KBM-7 (cell line): ENCODE measurements at places on chromosomes 16 and 17.

GRCh38 chr16:67163164-67163998, 1.2 kb upstream of the HSF4 start:
- DNase-seq: no peak

DNA sequence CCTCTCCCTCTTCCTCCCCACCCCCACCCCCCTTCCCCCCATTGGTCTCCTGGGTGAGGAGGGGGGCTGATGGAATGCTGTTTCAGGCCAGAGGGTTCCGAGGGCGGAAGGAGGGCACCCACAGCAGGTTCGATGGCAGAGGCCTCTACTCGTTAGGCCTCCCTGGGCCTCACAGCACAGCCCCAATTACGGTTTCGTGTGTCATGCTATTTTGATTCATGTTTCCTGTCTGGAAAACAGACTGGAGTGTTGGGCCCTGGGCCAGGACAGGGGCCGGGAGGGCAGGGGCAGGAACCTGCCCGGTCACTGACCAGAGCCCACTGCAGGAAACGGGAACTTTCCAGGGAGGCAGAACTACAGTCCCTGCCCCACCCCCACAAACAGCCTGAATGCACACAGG, 138.2 kb downstream of the C16orf95 start:
- no peak for DNase-seq

GRCh38 chr17:35135322-35135721, 6.8 kb downstream of the NLE1 start:
- DNase-seq: no peak

DNA sequence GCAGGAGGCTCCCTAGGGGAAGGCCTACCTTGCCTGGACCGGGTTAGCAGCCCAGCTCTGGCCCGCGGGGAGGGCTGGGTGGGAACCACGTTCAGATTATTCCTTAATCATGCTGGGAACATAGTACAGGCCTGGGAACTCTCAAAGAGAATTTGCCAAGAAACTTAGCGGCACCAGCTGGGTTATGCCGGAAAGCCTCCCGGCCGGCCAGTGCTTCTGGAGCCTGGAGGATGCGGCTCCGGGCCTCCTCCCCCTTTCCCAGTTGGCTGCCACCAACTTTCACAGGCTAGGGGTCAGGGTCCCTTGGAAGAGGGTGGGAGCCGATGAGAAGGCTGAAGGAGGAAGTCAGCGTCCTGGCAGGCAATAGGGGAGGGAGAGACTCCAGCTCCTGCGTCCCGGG, 10.8 kb downstream of the NGFR start:
- DNase-seq: no peak

DNA sequence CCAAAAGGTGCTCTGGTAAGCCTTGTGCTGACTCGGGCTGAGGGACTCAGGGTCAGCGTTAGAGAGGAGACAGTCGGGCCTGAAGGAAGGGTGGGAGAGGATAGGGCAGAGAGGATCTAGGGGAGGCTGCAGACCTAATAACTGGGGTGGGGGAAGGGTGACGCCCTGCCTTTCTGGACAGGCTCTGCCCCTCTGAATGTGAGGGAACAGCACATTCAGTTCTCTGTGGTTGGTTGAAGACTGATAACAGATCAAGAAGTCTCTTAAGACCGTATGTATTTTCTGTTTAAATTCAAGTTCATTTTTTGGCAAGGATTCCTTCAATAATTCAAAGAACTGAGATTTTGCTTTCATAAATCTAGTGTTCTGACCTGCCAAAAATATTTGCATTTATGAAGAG, 56.2 kb upstream of the TEKT3 start:
- DNase-seq: no peak

GRCh38 chr17:33459078-33459940, 166.2 kb upstream of the ASIC2 start:
- no peak for DNase-seq

DNA sequence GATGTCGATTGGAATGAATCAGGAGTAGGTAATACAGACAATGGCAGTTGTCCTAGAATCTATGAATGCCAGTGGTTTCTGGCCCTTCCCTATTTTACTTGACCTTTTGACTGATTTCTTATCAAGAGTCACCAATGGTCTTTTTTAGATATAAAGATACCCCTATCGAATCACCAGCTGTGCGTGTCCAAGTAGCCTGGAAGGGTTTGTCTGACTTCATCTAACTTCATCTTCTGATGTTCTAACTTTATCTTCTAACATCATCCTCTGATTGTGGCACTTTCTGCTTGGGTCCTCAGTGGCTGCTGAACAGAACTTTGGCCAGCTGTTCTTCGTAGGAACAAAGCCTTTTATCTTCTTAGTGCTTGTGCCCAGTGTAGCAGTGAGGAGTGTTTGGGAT, 129.7 kb downstream of the MSI2 start:
- DNase-seq: no peak

DNA sequence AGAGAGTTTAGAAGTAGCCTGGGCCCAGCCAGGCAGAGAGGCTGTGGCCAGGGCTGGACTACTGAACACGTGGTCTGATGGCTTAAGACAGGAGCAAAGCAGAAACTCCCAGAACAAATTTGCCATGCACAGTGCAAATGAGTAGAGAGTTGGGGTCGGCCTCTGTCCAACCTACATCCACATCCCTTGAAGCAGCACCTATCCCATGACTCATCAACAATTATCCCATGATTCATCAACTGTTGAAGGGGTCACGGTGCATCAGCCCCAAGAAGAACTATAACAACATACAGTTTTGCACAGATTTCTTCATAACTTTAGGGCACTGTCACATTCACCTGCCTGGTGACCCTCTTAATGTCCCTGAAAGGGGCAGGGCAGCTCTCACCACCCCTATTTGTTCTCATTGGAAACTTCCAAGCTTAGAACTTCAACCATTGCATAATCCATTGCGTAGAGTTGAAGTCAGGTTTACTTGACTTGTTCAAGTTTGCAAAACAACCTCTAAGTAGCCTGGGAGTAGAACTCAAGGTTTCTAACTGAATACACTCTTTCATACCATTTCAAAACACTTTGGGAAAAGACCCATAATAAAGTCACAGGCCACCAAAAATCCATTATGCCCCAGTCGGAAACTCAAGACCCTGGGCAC, 235.2 kb upstream of the CDH5 start:
- DNase-seq: no peak

GRCh38 chr16:6629110-6629509, 703.5 kb upstream of the RBFOX1 start:
- no peak for DNase-seq

DNA sequence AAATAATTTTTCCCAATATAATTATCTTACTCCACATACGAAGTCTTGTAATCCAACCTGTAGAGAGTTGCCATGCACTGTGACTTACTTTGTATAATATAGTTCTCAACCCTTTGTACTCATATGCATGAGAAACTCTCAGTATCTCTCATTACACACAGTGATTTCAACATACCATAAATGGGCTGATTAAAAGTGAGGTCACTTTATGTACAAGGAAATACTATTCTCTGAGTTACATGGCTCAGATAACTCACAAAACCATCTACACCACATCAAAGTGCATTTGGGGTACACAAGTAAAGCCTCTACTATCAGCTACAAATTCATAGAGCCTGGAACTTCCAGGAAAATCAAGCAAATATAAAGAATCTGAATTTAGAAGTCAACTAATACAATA, 27.9 kb downstream of the SLFN12 start:
- no peak for DNase-seq

DNA sequence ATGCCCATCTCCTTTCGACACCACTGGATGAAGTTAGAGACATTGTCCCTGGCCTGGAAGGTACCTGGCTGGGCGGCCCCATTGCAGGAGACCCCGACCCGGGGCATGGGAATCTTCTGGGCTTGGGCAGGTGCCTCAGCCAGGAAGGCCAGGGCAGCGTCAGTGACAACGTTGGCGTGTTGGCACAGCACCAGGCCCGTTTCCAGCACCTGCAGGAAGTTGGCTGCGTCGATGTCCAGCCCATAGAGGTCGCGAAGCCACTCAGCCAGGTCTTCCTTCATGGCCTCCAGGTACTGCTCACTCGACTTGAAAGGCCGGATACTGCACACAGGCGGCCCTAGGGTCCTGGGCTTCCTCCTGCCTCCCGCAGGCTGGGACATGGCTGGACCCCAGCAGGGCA, 568 bp downstream of the GAS2L2 start:
- DNase-seq: no peak

DNA sequence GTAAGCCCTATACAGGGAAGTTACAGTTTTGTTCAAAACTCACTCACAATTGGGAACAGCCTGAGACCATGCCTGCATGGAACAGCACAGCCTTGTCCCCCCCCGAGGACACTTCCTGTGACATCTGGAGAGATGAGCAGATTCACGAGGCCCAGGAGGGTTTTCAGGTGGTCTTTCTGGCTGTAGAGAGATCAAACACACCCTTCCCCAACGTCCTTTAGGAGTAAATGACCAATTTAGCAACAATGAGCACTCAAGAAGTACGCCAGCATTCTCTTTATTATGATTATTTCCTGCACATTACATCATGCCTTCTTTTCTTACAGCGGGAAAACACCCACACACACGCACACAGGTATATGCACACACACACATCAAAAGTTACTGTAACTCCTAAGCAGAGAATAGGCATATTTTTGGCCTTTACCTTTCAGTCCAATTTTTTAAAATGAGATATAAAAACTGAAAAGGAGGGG, 39.0 kb downstream of the ADCY9 start:
- no peak for DNase-seq

DNA sequence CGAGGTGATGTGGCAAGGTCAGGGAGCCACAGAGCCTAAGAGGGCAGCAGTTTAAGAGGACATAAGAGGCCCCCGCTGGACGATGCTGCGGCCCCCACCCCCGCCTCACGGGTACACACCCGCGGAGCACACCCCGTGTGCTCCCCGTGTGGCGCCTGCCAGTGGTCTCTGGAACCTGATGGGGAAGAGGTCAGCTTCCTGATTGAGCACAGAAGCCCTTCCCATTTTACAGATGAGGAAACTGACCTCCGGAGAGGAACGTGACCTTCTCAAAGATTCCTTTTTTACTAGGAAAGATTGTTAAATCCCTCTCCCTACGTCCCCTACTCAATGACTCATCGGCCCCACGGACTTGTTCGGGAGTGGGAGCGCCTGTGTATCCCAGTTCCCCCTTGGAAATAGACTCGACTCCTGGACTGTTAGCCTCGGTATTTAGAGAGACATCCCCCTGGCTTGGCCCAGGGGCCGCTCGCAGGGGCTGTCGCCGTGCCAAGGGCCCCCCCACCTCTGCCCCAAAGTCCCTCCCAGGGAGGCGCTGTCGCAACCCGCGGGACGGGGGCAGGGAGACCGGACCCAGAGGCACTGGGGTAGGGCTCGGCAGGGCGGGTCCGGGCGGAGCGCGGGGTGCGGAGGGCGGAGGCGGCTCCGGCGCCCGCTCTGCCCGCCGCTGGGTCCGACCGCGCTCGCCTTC, at the start of gene ABCC3:
ABCC3 (plus strand) TSS at position 658 of the 691 bp plus-strand sequence. CDS start 56 bp downstream, outside the sequence.
- no peak for DNase-seq

DNA sequence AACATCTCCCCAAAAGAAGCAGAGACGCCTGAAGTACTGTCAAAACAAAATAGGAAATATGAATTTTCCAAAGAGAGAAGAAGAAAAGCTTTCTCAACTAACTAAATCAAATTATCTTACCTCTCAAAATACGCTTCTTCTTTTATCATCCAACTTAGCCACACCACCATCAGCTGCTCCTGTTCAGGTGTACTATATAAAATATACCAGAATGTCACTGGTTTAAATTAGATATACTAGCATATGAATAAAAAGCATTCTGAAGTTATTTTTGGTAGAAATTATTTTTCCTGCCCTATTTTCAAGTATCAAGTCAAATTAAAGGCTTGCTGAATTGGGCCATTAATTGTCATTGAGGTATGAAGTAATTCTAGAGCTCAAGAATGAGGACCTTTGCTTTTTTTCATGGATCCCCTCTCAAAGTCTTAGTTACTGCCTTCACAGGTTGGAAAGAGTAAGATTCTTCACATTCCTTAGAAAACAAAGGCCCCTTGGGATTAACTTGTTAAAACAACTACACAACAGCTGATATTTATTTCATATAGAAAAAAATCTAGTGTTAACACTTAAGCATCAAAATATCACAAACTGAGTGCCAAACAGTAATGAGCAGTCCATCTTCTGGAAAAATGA, 30.1 kb downstream of the INTS2 start:
- no peak for DNase-seq

DNA sequence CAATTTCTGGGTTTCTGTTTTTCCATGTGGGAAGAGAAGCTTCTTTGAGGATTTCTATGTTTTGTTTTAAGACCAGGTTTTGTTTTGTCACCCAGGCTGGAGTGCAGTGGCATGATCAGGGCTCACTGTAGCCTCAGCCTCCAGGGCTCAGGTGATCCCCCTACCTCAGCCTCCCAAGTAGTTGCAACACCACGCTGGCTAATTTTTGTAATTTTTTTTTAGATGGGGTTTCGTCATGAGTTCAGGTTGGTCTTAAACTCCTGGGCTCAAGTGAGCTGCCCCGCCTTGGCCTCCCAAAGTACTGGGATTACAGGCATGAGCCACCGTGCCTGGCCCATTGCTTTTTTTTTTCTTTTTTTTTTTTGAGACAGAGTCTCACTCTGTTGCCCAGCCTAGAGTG, 25.5 kb upstream of the TAOK1 start:
- no peak for DNase-seq

DNA sequence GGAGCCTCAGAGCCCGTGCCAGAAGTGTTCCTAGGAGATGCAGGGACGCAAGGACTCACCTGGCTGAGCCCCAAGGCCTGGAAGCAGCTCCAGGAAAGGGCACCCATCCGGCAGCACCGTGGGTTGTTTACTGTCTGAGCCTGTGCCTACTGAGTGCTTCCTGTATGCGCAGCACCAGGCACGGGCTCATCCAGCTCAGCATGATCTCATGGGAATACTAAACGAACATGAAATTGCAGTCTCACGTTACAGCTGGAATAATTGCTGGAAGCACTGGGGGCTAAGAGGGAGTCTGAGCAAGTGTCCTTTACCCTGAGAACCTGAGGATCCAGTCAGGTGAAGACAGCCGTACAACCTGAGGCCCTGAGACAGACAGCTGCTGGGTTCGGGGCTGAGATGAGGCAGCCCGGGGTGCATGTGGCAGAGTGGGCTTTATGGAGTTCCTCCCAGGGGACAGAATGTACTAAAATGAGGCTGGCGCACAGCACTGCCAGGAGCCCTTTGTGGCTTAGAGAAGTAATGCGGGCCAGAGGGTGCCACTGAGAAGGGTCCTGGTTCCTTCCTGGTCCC, 5.4 kb downstream of the CTRL start:
- no peak for DNase-seq

DNA sequence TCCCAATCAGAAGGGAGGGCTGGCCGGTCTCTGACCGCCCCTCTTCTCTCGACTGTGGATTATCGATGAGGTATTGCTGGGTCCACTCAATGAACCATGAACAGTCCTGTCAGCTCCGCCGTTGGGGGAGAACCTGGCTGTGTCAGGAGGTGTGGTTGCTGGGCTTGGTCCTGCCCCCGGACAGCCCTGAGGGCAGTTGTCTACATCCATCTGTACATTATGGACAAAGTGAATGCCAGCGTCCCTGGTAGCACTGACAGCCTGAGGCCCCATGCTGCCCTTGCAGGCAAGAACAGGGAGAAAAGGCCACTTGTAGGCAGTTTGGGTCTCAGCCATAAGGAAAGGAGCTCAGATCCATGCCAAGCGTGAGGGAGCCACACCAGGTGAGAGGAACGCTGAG, 38.9 kb downstream of the ST3GAL2 start:
- DNase-seq: no peak
